ENCODE measurements at places on chromosomes 1 and 21. TPM values are rescaled to one million over a fixed set of nuclear protein-coding genes. Genes with fewer than 3 reads are reported as not detected.

The S100A7A gene
- not detected for total RNA-seq

The S100A3 gene
- total RNA-seq, result 9.6 TPM

The LMX1A gene
- total RNA-seq, result not detected

The NCAM2 gene
- 3.9 TPM for total RNA-seq

The PTPN22 gene
- total RNA-seq, result 0.95 TPM

The OXCT2 gene
- total RNA-seq, result 0.09 TPM

The LRRC3 gene
- under 0.01 TPM for total RNA-seq

The PTPN7 gene
- not detected for total RNA-seq

The RNU1-4 gene
- total RNA-seq, result 2,114 TPM

The HFM1 gene
- 0.43 TPM for total RNA-seq

The TRMT1L gene
- total RNA-seq, result 21.0 TPM

The ZMYND12 gene
- total RNA-seq, result 1.4 TPM

The SDCCAG8 gene
- total RNA-seq, result 61.3 TPM
